ENCODE measurements at places on chromosomes 7 and 10.

- DNase-seq = no peak
Observed at GRCh38 chr10:31431021-31431420, 112.0 kb downstream of the ZEB1 start.

GRCh38 chr10:16891375-16892313, 74.4 kb upstream of the RSU1 start:
- DNase-seq = peak; percentile 56

- peak; percentile 20 for DNase-seq
Observed at GRCh38 chr10:97851341-97852001, 1.8 kb downstream of the GOLGA7B start.

DNA sequence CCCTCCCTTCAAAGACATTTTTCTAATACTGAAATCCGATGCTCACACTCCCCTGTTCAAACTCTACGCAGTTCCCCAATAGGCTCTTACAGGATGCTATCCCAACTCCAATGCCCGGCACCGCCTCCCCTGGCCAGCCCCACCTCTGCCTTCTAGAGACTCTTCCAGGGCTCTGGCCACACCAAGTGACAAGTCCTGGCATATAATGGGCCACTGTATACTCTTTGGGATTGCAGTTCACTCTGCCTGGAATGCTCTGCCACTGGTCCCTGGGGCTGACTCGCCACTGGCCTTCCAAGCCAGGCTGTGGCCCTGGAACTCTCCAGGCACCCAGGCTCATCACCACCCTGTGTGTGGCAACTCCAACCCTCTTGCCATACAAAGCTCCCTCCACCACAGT, 3.1 kb upstream of the BRI3 start:
- DNase-seq = no peak

DNA sequence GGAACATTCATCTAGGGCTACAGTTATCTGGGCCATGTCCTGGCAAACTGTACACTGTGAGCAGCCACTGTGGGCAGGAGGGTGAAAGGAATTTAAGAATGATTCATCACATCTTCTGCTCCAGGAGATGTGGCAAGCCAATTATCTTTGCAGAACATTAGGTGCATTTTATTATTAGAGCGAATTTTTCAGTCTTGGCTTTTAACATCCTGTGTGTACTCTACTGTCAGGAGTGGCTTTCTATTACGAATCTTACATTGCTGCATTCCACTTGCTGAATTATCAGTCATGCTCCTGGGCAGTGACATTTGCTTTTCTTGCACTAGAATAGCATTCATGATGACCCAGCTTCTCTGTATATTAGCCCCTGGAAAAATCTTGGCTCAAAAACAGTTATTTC, 109.2 kb upstream of the TARP start:
- no peak for DNase-seq

DNA sequence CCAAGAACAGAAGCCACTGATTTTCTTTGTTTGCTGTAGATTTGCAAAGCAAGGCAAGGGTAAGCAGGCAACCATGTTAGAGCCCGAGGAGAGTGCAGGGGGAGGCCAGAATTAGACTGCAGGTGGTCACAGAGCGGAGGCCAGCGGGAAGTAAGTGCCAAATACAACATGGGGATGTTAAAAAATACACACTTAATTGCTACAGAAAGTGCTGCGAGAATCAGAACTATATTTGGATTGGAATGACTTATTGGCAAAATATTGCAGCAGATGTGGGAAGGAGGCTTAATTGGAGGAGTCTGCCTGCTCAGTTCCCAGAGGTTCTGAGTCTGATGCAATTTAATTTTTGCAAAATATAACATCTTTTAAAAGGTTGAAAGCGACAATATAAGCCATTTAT, 49.7 kb upstream of the ADCY1 start:
- DNase-seq = no peak

GRCh38 chr7:148535217-148535616, 55.3 kb upstream of the C7orf33 start:
- peak; percentile 36 for DNase-seq

GRCh38 chr7:124033095-124033806, 384 bp upstream of the TMEM229A start:
- no peak for DNase-seq

DNA sequence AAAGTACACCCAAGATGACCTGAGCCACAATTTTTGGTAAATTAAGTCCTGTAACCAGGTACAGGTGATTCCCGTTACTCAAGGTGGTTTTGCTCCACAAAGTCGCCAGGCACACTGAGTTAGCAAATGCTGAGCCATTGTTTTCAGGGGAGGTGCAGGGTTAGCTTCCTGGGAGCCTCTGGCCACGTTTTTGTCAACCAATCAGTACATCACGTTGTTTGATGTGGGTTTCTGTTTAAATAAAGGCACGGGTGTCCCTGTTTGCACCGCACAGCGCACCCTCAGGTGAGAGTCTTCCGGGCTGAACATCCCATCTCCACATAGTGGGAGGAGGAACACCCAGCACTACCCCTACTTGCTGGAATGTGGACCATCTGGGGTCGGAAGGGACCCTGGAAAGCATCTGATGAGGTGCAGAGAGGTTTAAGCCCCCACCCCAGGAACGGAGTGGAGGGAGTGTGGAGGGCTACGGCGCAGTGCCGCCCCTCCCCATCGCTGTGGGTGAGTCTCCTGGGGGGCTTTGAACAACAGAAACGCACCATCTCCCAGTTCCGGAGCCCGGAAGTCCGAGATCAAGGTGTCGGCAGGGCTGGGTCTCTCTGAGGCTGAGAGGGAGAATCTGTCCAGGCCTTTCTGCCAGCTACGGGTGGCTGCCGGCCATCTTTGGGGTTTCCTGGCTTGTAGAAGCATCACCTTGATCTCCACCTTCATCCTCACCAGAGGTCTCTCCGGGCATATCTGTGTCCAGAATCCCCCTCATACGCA, 42.5 kb downstream of the PRKAG2 start:
- DNase-seq = no peak

DNA sequence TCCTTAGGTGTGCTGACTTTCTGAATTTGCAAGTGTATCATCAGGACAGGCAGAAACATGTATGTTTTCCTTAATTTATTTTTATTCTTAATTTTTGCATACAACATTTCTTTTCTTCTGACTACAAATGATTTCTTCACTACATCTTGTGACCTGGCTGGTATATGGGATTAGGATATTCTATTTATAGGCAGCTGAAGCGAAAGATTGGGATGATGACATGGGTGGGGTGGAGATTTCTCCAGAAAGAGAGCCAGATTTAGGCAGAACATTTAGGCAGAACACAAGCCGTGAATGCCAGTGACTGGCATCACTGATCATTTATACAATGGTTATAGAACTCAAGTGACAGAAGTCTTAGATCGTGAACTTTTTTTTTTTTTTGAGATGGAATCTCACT, 256.7 kb downstream of the KLF6 start:
- DNase-seq = no peak

DNA sequence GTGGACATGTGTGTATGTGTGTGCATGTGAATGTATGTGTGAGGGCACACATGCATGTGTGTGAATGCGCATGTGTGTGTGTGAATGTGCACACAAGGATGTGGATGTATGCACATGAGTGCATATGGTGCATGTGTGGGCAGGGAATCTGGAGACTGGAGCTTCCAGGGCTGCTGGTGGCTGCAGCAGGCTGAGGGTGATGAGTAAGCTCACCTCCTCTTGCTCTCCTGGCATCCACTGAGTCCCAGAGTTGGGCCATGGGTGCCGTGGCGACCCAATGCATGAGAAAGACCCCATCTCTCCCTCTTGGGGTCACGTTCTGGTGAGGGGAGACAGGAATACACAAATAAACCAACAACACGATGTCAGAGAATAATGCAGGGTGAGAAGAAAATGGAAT, 33.3 kb upstream of the COL13A1 start:
- no peak for DNase-seq

GRCh38 chr7:107725138-107725740, 18.7 kb upstream of the CBLL1 start:
- DNase-seq = peak; percentile 56

DNA sequence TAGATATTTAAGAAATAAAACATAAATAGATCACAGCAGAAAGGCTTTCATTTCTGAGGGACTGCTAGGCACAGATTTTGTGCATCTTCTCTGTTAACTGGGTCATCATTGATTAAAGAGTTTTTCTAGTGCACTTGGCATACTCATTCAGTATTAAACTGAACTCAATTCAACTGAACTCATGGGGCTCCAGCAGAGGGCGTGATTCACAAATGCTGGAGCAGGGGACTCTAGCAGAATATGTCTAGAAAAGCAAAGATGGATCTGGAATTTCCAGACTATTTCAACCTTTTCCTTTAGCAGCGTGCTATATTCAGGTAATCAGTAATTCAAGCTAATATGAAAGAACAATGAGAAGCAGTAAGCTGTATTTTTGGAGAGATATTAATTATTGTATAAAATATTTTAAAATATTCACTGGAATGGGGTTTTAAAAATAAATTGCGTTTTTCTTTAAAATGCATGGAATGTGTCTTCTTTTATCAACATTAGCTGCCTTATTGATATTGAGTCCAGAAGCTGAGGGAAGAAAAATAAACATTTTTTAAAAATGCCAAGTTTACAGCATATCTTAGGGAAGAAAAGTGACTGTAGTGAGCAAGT, 296.8 kb upstream of the CACNA2D1 start:
- DNase-seq = peak; percentile 2

DNA sequence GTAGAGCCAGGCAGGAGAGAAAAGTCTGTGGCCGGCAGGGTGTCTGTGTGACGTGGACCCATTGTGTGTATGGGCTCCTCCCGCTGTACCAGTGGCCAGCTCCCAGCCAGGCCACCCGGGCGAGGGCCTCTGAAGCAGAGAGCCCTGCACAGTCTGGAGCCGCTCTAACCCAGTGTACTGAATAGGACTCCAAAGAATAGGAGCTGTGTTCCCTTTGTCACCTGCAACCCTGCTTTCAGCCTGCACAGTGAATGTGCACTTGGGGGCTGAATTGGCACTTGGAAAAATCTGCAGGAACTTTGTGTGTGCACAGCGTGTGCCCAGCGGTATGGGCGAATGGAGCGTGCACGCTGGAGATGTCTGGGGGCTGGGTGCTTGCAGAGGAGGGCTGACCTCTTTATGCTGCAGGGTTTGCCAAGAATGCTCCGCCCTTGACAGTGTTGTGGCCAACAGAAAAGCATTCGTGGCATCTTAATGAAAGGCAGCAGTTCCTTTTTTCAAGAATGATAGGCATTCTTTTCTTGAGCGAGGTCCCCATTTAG, 216.2 kb downstream of the AUTS2 start:
- DNase-seq = no peak

- DNase-seq = no peak
Observed at GRCh38 chr7:30188811-30189210, 54.0 kb downstream of the MTURN start.

DNA sequence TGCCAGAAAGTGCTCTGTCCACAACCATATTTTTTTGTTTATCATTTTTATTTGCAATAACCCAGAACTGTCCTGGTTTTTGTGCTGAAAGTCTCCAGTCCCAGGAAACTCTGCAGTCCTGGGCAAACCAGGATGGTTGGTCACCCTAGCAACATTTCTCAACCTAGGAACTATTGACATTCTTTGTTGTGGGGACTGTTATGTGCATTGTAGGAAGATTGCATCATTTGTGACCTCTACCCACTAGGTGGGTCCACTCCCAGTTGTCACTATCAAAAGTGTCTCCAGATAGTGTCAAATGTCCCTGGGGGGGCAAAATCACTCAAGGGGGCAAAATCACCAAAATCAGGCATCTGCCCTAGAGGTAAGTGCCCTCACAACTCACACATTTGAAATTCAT, 14.0 kb upstream of the SRI start:
- DNase-seq = no peak

DNA sequence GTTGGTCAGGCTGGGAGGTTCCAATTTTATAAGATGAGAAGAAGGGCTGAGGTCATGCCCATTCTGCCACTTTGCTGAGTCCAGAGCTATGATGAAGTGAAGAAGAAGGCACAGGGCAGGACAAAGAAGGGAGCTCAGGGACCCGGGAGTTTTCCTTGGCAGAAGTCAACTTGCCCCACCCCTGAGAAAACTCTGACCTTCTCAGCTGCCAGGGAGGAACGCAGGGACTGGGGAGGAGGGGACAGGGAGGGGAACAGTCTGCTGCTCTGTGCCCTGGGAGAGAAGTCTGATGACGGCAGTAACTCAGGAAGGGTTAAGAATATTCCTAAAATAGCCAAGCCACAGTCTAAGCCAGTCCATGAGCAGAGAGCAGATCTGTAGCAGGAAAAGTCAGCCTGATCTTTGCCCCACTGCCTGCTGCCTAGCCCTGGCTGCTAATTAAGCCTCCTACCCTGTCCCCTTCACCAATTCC, 11.7 kb downstream of the ADIRF start:
- DNase-seq = no peak

GRCh38 chr10:67934336-67934735, 49.9 kb downstream of the SIRT1 start:
- DNase-seq = no peak

- DNase-seq = no peak
Observed at GRCh38 chr10:78634389-78634815, 434.4 kb upstream of the ZMIZ1 start.

GRCh38 chr10:103828587-103829197, 26.7 kb downstream of the SH3PXD2A start:
- no peak for DNase-seq

DNA sequence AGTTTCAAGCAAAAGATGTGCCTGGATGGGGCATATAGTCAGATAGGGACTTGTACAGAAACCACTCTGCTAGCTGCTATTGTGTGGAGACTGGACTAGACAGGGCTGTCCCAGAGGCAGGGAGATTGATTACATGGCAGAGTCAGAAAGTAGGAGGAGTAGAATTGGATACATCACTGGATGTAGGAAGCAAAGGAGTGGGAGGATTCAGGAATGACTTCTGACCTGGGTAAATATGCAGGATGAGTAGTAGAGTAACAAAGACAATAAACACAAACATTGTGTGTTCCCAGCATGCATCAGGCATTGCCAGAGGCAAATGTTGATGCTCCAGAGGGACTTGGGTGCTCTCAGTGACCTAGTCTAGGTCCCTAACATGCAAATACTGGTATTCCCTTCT, 30.9 kb upstream of the MAT1A start:
- no peak for DNase-seq

- DNase-seq = no peak
Observed at GRCh38 chr7:158309868-158310763, 277.5 kb downstream of the PTPRN2 start.

DNA sequence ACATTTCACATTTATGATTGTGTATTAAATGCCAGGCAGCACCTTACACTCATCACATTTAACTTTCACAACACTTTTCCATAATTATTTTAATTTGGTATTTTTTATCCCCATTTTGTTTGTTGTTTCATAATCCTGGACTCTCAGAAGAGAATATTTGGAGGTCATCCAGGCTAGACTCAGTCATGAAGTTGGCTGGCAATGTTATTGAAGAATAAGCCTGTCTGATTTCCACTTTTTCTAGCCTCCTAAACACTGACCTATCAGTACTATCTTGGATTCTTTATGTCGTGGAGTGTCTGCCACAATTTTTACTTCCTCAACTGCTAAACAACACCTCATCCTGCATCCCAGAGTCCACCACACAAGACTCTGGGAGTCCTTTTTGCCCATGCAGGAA, 372.3 kb upstream of the NRP1 start:
- DNase-seq = no peak

DNA sequence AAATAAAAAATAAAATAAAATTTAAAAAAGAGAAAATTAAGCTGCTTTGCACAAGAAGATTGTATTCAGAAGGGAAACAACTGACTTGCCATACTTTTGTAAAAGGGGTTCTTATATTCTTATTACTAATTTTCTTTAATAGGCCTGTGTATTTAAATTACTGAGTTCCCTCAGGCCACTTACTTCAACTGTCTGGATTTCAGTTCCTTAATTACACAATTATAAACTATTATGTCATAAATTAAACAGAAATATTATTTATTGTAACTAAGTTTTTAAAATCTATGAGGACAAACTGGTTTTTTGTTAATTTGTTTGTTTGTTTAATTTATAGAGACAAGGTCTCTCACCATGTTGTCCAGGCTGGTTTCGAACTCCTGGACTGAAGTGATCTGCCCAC, 22.4 kb upstream of the MICU1 start:
- DNase-seq = no peak
